Stimulated activated CD4-positive, alpha-beta T cell treated with anti-CD3 and anti-CD28 coated beads, Interleukin-15, amount 100 ng/mL, for 1 hour (primary cell): ENCODE measurements at places on chromosomes 1 and 21.

DNA sequence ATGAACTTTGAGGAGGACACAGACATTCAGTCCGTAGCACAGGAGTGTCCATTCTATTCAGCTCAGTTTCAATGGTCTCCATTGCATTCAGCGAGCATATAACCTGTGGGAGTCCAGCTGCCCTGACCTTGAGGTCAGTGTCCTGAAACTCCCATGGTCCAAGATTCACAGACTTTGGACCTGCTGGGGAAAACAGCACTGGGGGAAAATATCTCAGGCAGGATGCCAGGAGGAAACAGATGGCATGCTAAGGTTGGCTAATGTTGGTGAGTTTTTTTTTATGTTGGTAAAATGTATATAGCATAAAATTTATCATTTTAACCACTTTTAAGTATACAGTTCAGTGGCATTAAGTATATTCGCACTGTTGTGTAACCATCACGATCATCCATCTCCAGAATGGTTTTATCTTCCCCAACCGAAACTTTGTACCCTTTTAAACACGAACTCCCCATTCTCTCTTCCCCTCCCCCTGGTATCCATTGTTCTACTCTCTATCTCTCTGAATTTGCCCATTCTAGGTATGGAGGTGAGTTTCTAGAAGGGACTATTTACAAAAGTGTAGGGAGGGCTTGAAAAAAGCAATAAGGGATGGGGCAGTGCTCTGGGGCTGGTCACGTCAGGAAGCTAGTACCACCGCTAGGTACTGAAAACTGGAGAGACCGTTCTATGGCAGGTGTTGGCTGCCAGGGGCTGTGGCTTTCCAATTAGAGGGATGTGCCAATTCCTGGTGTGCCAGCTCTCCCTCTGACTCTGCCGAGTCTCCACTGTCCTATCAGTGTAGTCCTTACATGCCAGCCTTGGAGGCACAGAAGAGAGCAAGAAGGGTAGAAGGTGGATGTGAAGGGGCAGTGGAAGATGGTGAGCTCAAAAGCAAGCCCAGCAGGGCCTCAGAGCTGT is 85.3 kb downstream of the FOXD2 start:
- DNase-seq, result no peak

DNA sequence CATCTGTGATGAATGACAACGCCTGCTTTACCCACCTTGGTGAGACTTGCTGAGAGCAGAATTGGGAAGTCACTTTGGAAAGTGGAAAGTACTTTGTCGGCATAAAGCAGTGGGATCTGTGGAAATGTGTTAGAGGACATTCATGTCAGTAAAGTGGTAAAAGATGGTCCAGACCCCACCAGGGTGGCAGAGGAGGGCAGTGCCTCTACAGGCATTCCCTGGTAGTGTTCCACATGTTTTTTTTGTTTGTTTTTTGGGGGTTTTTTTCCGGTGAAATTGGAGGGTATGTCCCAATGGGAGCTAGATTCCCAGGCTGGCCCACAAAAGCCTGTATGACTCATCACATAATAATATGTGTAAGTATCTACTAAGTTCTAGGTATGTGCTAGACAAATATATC is 80.6 kb downstream of the ELAVL4 start:
- DNase-seq, result no peak

GRCh38 chr1:105909811-105910210 is 1146.7 kb upstream of the PRMT6 start:
- no peak for DNase-seq

GRCh38 chr21:40704141-40704540 is 142.8 kb downstream of the DSCAM start:
- DNase-seq, result no peak
